ENCODE measurements at places on chromosomes 3 and 15.

DNA sequence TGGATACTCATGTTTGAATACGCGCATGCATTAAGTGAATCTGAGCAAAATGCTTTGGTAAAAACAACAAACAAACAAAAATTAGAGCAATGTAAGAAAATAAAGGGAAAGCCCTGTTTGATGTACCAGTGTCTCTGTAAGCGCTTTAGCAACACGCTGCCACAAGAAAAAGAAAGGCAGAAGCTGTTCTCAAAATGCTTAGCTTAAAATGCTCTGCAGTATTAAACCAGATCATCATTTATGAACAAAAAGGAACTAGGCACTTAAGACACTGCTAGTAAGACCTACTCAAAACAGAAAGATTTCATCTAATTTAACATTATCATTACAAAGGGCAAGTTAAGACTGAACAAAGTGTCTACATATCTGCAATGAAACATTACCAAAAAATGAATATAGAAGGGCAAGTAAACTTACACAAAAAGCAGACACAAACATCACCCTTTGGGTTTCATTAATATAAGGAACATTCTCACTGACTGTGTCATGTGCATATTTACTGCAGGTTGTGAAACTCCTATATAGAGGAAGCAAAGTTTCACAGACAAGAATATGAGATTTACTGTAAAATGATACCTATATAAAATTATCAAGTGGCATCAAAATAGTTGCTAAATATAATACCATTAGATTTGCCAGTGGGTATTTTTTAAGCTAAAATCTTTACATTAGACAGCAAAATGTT is 102.1 kb downstream of the FBXL22 start:
- no peak for DNase-seq

- peak; percentile 48 for DNase-seq
Measured at GRCh38 chr3:107208100-107208499, 169.1 kb upstream of the CCDC54 start.

GRCh38 chr15:48722764-48723661 is 77.5 kb upstream of the FBN1 start:
- DNase-seq: no peak

DNA sequence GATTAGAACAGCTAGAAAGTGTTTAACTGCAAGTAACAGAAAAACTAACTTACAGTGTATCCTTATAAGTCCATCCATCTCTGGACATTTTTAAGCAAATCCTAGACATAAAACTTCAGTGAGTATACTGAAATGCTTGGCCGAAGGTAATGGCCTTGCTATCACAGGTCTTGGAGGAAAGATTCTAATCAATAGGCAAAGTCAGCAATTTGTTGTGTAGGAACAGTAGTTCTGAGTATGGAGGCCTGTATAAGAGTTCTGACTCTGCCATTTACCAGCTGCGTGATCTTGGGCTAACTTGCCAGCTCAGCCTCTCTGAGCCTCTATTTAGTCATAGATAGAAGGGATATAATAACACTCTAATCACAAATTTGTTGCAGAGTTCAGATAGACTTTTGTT is 328.1 kb downstream of the IL20RB start:
- no peak for DNase-seq

- DNase-seq: no peak
Measured at GRCh38 chr15:63189941-63190768, 749 bp downstream of the RAB8B start.

GRCh38 chr3:152458376-152459117 is 189.8 kb downstream of the MBNL1 start:
- DNase-seq: no peak

DNA sequence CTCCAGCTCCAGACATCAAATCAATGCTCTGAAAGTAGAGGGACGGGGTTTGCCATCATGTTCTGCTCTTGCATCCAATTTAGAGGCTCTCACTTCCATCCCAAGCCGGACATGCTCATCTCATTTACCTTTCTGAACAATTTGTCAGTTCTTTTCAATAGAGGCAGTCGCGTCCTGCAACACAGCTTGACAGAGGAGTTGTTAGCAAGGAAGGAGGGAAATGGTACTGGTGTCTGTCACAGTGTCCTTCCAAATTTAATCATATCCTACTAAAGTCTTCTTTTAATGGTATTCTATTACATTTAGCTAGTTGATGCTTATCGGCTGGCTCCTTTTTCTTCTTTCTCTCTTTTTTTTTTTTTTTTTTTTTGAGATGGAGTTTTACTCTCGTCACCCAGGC is 45.6 kb downstream of the HHLA2 start:
- no peak for DNase-seq
